Fibroblast of the conjunctiva (primary cell): ENCODE measurements at places on chromosomes 4 and X.

GRCh38 chrX:153728095-153728494, 3.4 kb downstream of the ABCD1 start:
- DNase-seq = no peak

- no peak for DNase-seq
These were observed 34.8 kb upstream of the SPANXD start for GRCh38 chrX:141733371-141733770.

DNA sequence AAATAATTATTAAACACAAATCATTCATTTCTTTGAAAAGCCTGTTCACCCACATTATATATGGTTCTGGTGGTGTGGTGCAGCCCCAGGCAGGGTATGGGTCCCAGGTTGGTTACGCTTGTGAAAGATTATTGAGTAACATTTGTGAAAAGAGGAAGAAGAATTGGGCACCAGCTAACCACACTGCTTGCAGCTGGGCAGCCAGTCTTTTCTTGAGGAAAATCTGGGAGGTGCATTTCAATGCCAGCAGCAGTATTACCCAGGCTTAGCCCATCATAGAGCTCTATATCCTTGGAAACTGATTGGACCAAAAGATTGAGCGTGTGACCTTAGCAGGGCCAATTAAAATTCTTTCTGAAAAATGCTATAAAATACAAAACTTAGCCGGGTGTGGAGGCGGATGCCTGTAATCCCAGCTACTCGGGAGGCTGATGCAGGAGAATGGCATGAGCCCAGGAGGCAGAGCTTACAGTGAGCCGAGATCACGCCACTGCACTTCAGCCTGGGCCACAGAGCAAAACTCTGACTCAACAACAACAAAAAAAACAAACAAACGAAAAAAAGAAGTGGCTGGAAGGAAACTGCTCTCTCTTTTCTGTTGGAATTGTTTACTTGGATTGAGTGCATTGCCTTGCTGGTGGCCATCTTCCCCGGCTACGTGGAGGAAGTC, 9.7 kb upstream of the PLAC8 start:
- DNase-seq = no peak

GRCh38 chr4:7708238-7708637, 231.4 kb downstream of the AFAP1 start:
- DNase-seq = no peak

DNA sequence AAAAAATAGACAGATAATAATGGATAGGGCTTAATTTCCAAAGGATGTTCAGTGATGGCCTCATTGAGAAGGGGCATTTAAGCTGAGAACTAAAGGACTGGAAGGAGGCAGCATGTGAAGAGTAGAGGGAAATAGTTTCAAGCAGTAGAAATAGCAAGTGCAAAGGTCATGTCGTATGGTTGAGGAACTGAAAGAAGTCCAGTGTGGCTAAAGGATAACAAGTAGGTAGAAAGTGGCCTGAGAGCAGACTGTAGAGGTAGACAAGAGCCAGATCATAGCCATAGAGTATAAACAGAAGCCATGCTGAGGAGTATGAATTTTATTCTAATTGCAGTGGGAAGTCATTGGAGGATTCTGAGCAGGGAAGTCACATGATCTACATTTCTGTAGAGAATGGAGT, 72.3 kb downstream of the GRIA3 start:
- no peak for DNase-seq

DNA sequence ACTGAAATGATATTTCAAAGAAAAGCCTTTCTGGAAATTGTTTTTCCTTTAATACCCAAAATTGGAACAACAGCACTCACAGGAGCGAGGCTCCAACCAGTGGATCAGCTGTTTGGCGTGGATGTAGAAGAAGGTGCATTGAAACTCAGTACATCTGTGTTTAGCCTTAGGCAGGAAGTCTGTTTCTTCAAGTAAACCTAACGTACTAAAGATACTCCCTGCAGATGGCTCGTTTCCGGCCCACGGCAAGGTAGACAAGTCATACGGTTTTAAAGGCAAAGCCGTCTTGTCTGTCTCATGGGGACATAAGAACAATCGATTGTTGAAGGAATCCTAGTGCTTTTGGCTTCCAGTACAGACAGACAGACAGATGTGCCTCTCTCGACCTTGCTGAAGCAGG, 50.0 kb upstream of the CLCN4 start:
- DNase-seq = no peak

DNA sequence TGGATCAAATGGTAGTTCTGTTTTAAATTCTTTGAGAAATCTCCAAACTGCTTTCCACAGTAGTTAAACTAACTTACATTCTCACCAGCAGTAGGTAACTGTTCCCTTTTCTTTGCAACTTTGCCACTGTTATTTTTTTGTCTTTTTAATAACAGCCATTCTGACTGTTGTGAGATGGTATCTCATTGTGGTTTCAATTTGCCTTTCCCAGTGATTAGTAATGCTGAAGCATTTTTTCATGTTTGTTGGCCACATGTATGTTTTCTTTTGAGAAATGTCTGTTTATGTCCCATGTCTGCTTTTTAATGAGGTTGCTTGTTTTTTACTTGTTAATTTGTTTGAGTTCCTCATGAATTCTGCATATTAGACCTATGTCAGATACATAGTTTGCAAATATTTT, 198.8 kb downstream of the RAB28 start:
- no peak for DNase-seq

DNA sequence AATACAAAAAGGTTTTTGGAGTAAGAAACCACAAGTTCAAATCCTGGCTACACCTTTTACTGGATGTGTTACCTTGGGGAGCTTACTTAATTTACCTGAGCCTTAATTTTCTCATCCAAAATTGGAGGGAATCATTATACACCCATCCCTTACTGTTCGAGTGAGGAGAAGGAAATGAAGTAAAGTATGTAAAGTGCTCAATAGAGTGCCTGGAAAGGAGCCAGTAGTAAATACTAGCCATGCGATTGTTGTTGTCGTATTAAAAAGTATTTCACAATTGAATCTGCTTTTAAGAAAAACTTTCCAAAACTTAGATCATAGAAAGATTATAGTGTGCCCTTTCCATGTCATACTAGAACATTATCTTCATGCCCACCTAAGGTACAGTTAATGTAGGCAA, 124.5 kb downstream of the ATXN3L start:
- no peak for DNase-seq

DNA sequence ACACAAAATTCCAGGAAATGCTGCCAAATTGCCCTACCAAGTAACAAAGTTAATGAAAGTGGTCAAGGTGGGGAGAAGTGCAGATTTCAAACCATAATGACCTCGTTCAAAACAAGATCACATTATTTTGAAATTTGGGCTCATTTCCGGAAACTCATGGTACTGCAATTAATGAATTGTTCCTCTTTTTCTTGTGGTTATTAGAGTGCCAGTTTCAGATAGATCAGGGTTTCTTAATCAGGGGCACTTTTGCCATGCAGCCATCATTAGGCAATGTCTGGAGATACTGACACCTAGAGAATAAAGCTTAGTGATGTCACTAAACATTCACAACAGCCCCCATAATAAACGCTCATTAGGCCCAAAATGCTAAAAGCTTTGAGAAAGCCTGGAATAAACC, 381.5 kb upstream of the GALNT7 start:
- DNase-seq = no peak
